ENCODE measurements at places on chromosomes 16 and 17.

GRCh38 chr16:26830428-26831127, 236.1 kb upstream of the C16orf82 start:
- no peak for DNase-seq

DNA sequence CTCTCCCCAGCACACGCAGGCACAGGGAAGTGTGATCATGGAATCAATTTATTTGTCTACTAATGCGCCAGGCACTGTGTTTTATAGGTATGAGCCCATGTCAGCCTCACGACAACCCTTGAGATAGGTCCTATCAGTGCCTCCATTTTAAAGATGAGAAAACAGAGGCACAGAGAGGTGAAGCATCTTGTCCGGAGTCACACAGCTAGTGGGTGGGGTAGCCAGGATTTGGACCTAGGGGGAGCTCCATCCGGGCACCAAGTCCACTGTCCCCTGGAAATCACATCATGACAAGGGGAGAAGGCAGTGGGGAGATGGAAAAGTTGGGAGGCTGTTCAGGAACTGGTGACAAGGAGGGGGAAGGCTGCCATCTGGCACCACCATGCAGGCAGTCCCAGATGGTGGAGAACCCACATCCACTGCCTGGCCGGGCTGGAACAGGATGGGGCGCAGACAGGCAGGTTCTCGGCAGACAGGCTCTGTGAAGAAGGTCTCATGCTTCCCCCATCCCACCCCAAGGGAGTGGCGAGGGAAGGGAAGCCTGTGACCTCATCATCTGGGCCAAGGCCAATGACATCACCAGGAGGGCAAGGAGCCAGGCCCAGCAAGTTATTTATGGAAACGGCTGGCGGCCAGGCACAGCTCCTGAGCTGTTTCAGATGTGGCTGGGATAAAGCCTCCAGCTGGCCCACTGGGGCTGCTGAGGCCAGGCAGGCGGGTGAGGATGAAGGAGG, 126.0 kb upstream of the SDK2 start:
- peak; percentile 37 for DNase-seq

- no peak for DNase-seq
Observed at GRCh38 chr17:48617471-48618255, 2.6 kb upstream of the HOXB8 start.

DNA sequence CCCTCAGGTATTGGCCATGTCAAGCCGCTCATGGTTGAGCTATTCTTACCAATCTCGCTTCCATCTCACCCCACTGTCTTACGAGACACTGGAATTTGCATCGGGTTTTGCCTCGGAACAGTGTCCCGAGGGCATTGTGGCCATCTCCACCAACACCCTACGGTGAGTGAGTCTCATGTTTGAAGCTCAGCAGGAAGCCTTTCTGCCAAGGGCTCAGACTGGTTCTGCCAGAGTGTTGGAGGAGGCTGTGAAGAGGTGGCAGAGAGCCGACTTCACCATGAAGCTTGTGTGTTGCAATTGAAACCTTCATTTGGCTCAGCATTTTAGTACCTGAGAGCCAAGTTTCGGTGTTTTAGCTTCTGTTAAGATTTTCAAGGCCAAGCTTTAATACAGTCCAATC, 38.0 kb downstream of the SF3B3 start:
- DNase-seq = no peak

GRCh38 chr17:35740216-35740615, 8.8 kb downstream of the RASL10B start:
- no peak for DNase-seq

GRCh38 chr17:11487469-11487868, 110.8 kb upstream of the DNAH9 start:
- DNase-seq = no peak

- no peak for DNase-seq
Observed at GRCh38 chr16:17348042-17348783, 122.5 kb downstream of the XYLT1 start.

- DNase-seq = no peak
Observed at GRCh38 chr17:39973496-39973895, 7.1 kb upstream of the PSMD3 start.

GRCh38 chr17:72264682-72265405, 144.0 kb downstream of the SOX9 start:
- DNase-seq = no peak

GRCh38 chr17:66713533-66714042, 121.3 kb upstream of the CACNG5 start:
- no peak for DNase-seq

- peak; percentile 51 for DNase-seq
Observed at GRCh38 chr17:21233581-21234347, 19.4 kb downstream of the NATD1 start.

GRCh38 chr17:7266784-7267183, 4.5 kb upstream of the CLDN7 start:
- no peak for DNase-seq

- peak; percentile 79 for DNase-seq
Observed at GRCh38 chr17:45291171-45291805, 25.5 kb downstream of the MAP3K14 start.

GRCh38 chr17:53627511-53627910, 195.2 kb upstream of the KIF2B start:
- no peak for DNase-seq

GRCh38 chr16:57732037-57732436, 3.5 kb upstream of the KATNB1 start:
- peak; percentile 81 for DNase-seq
